ENCODE measurements at places on chromosomes 3 and 15.
A peak's percentile ranks its signal among the peaks of the same experiment; 100 is the strongest.

DNA sequence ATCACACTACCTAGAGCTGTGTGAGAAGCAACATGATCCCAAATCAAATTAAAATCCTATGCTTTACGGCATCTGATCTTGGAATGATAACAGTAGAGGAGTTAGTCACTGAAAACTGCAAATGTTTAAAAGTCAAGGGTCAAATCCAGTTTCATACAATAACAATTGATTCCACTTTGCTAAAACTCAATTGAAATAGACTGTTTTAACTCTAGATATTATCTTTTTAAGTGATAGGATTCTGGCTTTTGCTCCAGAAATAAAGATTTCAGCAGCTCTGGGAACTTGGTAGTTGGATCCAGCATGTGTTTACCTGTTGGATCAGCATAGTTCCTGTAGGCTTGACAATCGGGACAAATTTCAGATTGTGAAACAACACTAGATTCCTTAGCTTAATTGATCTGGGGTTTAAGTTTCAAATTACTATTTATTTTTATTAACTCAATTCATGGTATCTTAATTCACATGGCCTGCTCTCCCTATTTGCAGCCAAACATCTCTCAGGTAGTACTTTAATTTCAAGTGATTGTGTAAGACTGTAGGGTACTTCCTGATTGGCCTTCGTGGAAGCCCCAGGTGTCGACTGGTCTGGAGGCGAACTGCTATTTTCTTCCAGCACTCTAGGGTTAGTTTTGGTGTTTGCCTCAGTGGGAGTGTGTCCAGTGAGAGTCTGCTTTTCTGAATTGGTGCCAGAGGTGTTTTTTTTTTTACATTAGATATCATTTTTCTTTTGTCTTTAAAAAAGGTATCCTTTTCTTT lies 16.6 kb downstream of the NFKBIZ start:
- DNase-seq, result no peak

DNA sequence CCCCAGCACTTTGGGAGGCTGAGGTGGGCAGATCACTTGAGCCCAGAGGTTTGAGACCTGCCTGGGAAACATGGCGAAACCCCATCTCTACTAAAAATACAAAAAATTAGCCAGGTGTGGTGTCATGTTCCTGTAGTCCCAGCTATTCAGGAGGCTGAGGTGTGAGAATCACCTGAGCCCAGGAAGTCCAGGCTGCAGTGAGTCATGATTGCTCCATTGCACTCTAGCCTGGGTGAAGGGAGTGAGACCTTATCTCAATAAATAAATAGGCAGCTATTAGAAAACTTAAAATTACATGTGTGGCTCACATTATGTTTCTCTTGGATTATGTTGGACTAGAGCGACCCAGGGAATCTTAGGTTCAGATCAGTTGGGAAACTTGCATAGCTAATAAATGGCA lies 69.7 kb downstream of the RPLP1 start:
- no peak for DNase-seq

GRCh38 chr15:63104727-63105126 lies 16.9 kb upstream of the LACTB start:
- DNase-seq, result no peak

GRCh38 chr3:173825730-173826129 lies 428.2 kb downstream of the NLGN1 start:
- no peak for DNase-seq

- no peak for DNase-seq
Observed at GRCh38 chr3:7713724-7714123, 787.9 kb upstream of the LMCD1 start.

- no peak for DNase-seq
Observed at GRCh38 chr3:112569265-112569664, 7.4 kb downstream of the SLC35A5 start.

DNA sequence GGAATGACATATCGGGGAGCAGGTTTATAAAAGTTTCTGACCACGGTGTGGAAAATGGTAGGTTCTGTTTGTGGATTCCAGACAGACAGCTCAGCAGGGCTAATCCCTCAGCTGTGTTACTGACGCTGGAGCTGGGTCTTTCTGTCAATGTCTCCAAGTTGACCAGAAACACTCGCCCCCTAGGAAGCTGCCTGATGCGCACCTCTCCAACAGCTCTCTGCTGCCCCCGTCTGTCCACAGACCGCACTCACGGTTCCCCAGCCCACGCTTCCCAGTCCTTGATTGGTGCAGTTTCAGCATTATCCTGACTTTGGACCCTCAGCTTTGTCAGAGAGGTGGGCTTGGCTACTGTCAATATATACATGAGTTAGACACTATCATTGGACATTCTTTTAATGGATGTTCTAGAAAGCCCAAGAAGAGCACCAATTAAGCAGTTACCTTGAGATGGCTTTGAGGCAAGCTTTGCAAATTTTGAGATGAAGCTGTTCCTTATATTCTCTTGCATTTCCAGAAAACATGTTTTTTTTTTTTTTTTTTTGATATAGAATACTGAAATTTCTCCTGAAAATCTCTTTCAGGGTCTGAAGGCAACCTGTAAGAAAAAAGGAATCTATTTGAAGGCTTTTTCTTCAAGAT lies 98.9 kb upstream of the TBC1D5 start:
- no peak for DNase-seq

- DNase-seq, result no peak
Observed at GRCh38 chr15:91151781-91152563, 51.9 kb downstream of the SV2B start.

GRCh38 chr3:142646020-142646785 lies 50.0 kb downstream of the PLS1 start:
- DNase-seq, result no peak

DNA sequence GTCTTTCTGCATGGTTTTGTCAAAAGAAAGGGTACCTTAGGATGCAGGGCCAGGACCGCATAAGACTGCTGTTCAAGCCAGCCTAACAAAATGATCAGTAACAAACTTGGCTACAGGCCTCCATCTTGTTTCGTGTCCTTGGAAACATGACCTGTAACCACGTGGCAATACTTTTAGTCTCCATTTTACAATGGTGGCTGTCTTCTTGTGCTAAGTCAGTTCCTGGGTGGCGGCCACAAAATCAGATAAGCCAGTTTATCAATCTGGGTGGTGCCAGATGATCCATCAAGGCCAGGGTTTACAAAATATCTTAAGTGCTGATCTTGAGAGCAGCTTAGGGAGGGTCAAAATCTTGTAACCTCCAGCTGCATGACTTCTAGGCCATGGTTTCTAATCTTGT lies 57.1 kb upstream of the GK5 start:
- no peak for DNase-seq

- DNase-seq, result no peak
Observed at GRCh38 chr15:70111203-70112073, 13.7 kb upstream of the TLE3 start.

GRCh38 chr3:84039099-84039498 lies 919.7 kb upstream of the CADM2 start:
- no peak for DNase-seq

DNA sequence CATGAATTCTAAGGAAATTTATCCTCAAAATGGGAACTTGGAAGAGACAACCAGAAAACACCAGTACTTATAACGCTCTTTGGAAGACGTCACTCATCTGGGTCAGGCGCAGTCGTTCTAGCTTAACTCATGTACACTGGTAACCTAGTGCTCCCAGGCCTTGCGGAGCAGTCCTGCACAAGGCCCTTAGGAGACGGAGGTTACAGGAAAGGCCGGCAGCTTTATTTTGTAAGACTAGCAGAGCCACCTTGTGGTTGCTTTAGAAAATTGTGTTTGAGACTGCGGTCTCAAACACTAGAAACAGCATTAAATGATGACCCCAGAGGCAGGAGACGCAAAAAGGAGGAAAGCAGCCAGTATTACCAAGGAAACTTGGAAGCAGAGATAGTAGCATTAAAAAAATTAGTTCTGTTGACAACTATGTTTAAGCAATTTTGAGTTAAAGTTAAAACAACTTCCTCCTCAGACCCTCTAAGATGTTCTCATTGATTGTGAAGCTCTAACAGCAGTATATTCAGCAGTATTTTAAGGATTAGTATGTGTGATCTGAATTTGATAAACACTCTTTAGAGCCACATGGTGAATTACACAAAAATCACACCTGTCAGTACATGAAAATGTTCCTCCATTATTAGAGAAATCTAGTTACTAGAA lies 141.9 kb upstream of the C2CD4B start:
- peak; percentile 55 for DNase-seq

DNA sequence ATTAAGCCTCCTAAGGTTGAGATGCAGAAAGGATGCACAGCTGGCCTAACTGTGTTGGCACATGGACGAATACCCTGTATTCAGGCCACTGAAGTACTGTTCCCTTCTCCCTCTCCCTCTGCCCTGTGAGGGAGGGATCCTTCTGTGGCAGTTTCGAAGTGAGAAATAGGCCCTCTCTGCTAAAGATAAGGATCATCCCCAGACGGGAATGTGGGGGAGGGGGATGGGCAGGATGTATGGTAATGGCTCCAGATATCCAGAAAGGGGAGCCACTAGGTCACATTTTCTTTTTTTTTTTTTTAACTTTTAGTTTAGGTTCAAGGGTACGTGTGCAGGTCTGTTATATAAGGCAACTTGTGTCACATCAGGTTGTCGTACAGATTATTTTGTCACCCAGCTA lies 463.1 kb downstream of the TBL1XR1 start:
- DNase-seq, result no peak

GRCh38 chr3:177358977-177359592 lies 161.8 kb upstream of the TBL1XR1 start:
- no peak for DNase-seq

- DNase-seq, result no peak
Observed at GRCh38 chr15:52805351-52806283, 15.5 kb upstream of the ONECUT1 start.

- no peak for DNase-seq
Observed at GRCh38 chr3:79769229-79769628, 1.4 kb upstream of the ROBO1 start.

DNA sequence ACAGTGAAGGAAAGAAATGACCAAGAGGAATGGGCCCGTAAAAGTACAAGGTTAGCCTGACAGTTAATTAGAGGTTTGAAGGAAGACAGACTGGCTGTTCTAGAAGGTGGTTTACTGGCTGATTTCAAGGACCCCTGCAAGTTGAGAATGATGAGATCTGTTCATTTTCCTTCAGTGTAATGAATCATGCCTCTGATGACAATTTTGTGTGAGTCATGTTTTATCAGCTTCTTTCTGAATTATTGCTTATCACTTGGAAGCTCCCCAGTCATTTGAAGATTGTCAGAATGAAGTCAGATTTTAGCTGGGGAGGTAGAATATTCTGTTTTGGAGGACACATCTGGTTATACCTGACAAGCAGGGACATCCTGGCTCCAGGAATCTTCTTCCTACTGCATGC lies 50.6 kb downstream of the DRD3 start:
- no peak for DNase-seq

- peak; percentile 12 for DNase-seq
Observed at GRCh38 chr3:54213907-54214306, 91.6 kb downstream of the CACNA2D3 start.

- no peak for DNase-seq
Observed at GRCh38 chr3:25130724-25131520, 297.1 kb upstream of the RARB start.

GRCh38 chr3:184789314-184789998 lies 22.5 kb upstream of the VPS8 start:
- no peak for DNase-seq

DNA sequence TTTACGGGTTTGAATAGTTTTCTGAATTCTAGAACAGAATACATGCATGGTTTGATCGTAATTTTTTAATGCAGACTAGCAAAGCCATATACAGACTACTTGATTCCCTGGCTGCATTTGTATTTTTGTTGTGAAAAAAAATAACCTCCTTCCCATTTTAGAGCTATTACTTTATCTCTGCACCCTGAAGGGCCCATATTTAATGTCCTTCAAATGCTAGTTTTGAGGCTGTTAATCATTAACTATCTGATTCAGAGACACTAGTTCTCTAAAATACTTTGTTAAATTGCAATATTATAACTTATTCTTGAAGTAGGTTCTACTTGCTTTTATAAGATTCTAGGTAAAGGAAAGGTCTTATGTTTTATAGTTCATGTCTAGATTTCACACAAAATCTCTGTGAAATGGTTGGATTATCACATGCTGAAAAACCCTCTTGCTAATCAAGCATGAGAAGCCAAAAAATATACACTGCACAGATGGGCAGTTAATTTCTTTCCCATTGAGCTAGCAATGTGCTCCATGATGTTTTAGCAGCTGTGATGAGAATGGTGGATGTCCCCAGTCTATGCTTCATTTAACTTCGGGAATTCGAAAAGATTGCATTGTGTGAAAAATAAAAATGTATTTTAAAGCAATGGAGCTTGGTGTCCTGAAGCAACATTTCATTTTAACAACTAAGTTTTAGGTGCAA lies 634.0 kb upstream of the BCHE start:
- DNase-seq, result no peak

- DNase-seq, result no peak
Observed at GRCh38 chr15:68492855-68493254, 60.9 kb upstream of the ITGA11 start.

GRCh38 chr15:47356297-47356696 lies 361.0 kb upstream of the SEMA6D start:
- no peak for DNase-seq

- no peak for DNase-seq
Observed at GRCh38 chr3:59235634-59236012, 185.8 kb upstream of the CFAP20DC start.

GRCh38 chr3:139423232-139423631 lies 33.8 kb upstream of the COPB2 start:
- no peak for DNase-seq

DNA sequence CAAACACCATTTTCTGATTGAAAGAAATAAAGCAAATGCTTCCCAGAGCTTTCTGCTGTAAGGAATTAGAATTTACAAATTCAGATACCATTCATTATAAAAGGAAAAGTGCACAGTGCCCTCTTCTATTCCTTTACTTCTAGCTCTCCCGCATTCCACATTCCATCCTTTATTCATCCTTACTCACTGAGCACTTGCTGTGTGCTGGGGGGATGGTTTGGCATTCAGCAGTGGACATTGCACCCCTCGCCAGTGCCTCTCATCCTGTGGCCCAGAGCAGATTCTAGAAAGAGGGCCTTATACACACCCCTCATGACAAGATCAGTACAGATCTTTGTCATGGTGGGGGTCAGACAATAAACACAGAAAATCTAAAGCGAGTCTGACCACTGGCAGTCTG lies 73.0 kb downstream of the MGLL start:
- DNase-seq, result no peak

GRCh38 chr3:71726146-71726545 lies 944 bp upstream of the EIF4E3 start:
- no peak for DNase-seq

DNA sequence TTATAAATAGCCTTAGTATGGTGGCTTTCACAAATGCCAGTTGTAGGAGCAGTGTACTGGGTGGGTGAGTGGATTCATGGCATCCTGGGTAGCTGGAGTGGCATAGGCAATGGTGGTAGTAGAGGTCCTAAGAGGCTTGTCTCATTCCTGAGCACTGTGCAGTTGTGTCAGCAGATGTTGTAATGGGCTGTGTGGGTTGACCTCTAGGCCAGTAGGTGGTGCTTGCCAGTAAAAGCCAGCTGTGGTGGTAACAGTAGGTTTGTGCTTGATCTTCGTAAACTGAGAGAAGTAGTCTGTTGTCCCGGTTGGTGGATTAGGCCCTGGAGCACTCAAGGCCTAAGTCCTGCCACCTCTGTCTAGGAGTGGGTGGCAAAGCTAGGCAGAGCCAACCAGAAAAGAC lies 149.7 kb upstream of the SUCLG2 start:
- DNase-seq, result no peak
